Adipocyte (in vitro differentiated cells): ENCODE measurements at places on chromosomes 1 and 21.

DNA sequence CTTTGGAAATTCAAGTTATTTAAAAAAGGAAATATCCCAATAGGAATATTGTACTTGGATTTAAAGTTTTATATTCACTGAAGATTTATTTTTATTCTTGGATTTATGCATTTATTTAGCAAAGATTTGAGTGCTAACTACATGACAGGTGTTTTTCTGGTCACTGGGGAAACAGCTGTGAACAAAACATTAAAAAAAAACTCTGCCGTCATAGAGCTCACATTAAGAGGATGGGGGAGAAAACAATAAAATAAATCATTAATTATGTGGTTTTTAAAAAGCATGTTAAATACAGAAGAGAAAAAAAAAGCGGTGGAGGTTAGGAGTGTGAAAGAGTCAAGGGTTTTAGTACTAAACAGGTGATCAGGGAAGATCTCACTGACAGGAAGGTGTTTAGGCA, 149.9 kb downstream of the GALNT2 start:
- no peak for DNase-seq

- DNase-seq: no peak
Measured at GRCh38 chr1:150967936-150968335, 6.7 kb downstream of the CERS2 start.

DNA sequence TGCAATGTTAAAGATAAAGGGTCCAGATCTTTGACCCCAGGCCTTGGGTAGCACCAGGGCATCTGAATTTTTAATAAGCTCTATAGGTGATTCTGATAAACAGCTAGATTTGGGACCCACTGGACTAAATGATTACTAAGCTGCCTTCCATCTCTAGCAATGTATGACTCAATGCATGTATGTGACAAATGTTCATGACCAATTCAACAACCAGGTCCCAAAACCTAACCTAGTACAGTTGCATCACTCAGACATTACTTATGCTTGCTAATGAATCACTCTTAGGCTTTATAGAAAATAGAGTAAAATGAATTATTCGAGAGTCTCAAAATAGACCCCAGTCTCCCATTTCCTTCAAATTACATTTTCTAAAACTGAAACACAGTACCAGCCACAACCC, 35.5 kb downstream of the RCAN1 start:
- peak; percentile 50 for DNase-seq

DNA sequence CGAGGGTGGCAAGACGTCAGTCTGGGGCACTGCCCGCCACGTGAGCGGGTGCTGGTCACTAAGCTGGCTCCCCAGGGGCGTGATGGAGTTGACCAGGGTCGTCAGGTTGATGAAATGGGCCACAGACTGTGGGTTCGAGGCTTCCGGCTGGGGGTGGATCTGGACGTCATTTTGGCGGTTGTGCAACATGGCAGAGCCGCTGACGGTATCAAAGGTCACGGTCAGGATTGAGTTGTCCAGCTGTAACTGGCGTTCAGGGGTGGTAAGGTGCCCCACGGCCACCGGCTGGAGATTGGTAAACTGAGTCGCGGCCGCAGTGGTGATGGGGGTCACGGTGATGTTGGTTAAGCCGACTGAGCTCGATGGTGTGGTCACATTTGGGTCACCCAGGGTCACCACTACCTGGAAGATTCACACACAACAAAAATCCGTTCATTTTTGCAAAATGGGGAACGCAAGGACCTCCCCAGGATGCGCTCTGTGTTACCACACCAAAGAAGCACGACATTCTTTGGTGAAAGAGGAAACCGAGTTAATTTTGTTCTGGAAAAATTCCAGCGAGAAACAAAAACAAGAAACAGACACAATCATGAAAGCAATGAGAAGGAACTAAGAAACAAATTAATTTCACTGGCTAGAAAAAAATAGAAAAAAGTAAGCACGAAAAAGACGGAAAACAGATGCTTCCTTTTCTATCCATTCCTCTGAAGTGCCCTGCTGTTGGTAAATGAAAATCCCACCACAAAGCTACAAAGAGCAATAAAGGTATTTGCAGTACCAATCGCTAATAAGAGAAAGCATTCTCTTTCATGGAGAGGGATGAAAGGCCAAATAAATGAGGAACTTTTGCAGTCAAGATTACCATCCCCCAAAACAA, 34.7 kb upstream of the RIPK4 start:
- no peak for DNase-seq
